ENCODE measurements at places on chromosomes 4 and X.

DNA sequence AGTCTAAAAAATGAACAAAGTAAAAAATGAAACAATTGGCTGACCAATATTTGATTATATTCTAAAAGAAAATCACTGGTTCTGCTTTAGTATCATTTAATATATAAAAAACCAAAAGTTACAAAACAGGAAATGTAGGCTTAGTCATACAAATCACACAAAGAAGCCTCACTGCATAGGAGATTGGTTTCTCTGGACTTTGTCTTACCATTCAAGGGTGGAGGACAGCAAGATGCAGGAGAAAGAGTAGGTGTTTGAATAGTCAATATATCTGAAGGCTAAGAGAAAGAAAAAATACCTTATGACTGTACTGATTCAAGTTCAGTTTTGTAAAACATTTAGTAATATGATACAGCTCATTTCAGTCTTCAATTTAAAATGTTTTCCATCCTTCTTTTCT is 28.6 kb upstream of the TAF9B start:
- DNase-seq, result no peak

DNA sequence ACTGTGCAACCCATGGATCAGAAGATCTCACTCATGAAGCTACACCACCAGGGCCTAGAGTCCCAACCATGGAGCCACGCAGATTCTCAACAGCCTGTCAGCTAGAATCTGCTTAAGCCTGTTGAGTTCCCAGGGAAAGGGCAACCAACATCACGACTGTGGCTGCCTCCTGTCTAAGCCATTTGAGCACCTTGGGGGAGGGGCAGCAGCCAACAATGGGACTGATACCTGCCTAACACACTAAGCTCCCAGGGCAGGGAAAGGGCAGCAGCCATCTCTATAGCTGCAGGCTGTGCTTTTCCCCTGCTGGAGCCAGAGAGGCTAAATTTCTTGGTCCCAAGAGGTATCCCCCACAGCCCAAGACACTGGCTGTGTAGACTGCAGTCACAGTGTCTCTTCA is 96.5 kb upstream of the TCEAL2 start:
- no peak for DNase-seq

GRCh38 chr4:184548648-184549341 is 74.4 kb upstream of the IRF2 start:
- no peak for DNase-seq

DNA sequence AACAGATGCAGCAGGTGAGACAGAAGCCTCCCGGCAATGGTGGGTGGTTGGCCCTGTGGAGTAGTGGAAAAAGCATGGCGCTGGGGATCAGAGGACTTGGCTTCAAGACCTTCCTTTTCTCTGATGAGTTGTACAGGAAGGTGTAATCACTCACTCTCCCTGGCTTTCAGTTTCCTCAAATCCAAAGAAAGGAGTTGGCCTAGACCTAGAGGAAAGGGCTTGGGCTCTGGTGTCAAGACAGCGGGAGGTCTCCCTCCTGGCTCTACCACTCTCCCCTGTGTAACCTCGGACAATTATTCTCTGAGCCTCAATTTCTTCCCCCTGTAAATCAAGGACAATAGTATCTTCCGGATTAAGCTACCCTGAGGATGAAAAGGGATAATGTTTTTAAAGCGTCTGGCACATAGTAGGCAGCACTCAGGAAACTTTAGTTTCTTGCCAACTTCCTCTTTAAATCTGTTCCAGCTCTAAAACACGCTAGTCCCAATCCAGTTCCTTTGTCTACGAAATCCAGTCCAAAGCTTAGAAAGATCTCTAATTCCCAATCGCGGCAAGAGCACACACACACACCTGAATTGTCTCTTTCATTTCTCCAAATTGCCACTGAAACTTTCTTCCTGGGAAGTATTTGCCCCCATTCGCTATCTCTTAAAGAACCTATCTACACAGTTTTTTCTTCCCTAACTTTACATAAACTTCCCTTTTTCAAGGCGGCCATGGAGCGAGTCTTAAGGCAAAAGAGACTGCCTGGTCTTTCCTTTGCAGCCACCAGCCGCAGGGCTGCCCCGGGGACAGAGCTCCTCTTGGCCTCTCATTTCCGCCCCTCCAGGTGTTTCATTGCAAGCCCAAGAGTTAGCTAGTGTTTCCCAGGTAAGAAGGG is 29.9 kb upstream of the GPC4 start:
- no peak for DNase-seq

DNA sequence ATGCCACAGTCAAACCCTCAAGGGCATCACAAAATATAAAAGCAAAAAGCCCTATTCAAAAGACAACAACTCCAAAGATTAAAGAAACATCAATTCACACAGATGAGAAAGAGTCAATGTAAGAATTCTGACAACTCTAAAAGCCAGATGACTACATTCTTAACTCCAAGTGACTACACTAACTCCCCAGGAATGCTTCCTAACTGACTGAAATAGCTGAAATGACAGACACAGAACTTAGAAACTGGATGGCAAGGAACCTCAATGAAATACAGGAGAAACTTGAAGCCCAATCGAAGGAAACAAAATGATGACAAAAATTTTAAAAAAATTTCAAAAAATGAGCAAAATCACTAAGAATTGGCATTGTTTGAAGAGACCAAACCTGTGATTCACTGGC is 1047.6 kb upstream of the PCDH10 start:
- DNase-seq, result no peak

DNA sequence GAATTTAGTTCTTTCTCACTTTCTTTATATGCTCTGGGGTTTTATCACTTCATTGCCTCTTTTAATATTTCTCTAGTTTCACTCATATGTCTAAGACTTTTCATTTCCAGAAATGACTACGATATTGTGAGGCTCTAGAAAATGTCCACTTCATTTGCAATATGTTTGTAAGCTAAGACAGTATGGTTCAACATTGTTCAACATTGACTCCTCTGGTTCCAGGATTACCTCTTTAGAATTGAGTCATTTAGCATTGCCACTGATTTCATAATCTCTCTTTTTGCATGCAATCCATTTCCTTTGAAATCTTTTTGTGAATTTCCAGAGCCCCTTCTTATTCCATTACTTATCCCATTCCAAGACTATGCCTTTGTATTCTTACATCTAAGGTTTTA is 32.3 kb downstream of the BBS12 start:
- no peak for DNase-seq

GRCh38 chr4:107098401-107098800 is 62.3 kb upstream of the DKK2 start:
- no peak for DNase-seq

GRCh38 chrX:100512471-100512870 is 72.3 kb upstream of the TNMD start:
- DNase-seq, result no peak

- DNase-seq, result no peak
Measured at GRCh38 chr4:55311792-55312488, 34.1 kb upstream of the SRD5A3 start.

- DNase-seq, result no peak
Measured at GRCh38 chr4:153764601-153765368, 5.0 kb upstream of the RNF175 start.

- no peak for DNase-seq
Measured at GRCh38 chrX:131729295-131729694, 185.4 kb downstream of the OR13H1 start.

DNA sequence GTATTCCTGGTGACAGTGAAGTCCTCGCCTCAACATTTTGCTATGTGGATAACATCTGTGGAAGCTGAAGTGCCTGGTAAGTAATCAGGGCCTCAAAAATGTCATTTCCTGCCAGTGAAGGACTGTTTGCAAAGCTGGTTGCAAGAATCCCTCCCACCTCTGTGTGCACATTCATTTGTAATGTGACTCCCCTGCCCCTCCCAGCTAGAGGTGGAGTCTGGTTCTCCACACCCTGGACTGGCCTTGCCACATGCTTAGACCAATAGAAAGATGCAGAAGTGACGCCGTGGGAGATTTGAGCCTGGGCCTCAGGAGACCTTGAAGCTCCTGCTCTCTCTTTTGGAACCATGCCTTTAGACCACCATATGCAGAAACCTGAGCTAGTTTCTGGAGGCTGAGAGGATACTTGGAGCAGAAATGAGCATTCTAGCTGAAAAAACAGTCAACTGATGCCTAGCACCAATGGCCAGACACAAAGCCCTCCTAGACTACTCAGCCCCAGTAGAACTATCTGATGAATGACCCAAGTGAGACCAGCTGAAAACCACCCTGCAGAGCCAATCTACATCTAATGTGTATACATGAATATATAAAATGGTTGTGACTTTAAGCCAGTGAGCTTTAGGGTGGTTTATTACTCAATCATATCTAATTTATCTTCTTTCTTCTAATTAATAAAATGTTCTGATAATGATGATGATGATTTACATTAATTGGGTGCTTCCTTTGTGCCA is 47.8 kb upstream of the CRMP1 start:
- no peak for DNase-seq

DNA sequence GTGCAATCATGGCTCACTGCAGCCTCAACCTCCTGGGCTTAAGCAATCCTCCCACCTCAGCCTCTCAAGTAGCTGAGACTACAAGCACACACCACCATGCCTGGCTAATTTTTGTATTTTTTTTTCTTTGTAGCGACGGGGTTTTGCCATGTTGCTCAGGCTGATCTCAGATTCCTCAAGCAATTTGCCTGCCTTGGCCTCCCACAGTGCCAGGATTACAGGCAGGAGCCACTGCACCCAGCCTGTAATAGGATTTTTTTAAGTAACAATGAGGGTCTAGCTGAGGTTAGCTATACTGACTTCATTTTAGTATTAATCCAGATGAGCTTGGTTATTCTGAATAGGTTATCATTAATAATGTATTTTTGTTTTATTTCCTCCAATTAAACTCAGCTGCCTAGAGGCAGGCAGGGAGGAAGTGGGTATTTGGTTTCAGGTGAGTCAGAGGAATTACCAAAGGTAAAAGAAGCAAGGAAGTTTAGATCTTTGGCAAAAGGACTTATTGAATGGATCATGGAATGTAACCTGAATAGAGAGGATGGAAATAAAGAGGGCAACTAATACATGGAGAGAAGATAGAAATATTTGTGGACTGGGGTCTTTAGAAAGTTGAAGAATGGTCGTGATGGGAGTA is 1023.3 kb upstream of the TENM3 start:
- no peak for DNase-seq

DNA sequence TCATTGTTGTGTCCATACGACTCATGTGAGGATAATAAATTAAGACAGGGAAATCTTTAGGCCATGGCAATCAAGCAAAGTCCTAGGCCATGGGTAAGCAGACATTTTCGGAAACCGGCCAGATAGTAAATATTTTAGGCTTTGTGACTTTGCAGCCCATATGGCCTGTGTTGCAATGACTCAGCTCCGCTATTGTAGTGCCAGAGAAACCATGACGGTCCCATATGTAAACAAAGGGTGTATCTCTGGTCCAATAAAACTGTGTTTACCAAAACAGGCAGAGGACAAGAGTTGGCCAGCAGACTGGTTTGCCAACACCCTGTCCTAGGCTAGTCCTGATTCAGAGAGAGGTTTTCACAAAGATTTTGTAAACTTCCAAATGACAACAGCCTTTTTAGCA is 5.0 kb downstream of the FAM114A1 start:
- no peak for DNase-seq

- DNase-seq, result peak; percentile 53
Measured at GRCh38 chr4:6562931-6563901, 11.8 kb upstream of the MAN2B2 start.

DNA sequence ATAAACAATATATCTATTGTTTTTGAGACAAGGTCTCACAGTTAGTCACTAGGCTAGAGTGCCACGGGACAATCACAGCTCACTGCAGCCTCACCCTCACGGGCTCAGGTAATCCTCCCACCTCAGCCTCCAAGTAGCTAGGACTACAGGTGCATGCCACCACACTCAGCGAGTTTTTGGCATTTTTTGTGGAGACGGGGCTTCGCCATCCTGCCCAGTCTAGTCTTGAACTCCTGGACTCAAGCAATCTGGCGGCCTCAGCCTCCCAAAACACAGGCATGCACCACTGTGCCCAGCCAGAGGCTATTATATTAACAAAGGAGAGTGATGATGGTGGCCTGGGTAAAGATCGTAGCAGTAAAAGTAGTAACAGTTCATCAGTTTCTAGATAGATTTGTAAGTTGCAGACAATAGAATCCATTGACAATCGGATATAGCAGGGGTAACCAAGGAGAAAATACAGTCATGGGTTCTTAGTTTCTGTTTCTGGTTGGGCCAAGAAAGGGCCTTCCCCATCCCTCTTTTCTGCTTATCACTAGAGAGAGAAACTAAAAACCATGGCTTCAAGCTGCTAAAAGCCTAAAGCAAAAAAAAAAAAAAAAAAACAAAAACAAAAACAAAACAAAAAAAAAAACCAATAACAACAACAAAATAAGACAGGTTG is 60.6 kb downstream of the ANXA10 start:
- DNase-seq, result no peak

DNA sequence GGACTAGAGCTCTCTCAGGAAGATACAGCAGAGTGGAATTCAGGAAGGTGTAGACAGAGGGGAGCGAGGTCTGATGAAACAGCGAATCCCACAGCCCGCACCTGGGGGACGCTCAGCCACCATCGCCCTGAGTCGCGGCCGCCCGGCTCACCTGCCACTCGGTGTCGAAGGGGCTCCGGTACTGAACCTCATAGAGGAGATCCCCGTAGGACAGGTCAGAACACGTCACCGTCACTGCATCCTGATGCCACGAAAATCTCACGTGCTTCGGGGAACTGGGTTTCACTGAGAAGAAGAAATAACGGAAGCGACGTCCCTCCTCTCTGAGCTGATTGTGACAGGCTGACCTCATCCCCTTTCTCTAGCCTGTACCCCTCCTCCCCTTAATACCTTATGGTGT is 10.2 kb downstream of the CRLF2 start:
- DNase-seq, result no peak

- DNase-seq, result no peak
Measured at GRCh38 chr4:53123819-53124218, 242.0 kb downstream of the SCFD2 start.

GRCh38 chrX:110531873-110532580 is 173.4 kb downstream of the RTL9 start:
- DNase-seq, result no peak

DNA sequence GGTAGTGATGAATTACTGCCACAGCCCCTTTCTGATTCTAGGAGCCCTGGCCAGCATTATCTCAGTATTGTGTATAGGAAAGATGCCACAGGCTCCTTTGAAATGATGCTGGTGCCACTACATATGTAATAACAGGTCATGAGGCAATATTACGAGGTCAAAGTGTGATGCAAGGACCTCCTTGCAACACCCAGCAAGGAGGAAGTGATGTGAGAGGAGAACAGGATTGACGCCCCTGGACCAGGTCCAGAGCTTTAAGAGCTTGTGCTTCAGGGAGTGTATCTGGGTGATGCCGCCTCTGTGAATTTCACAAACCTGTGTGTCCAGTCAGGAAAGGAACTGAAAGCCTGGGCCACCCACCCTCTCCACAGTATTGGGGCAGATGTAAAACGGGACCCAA is 261.8 kb downstream of the MID1IP1 start:
- DNase-seq, result no peak

GRCh38 chr4:26791346-26791745 is 69.3 kb upstream of the STIM2 start:
- DNase-seq, result no peak

- DNase-seq, result no peak
Measured at GRCh38 chrX:146854281-146854680, 39.7 kb upstream of the CXorf51A start.
